ENCODE measurements at places on chromosomes 7 and 10.

GRCh38 chr10:28403090-28403489 is 100.2 kb upstream of the MPP7 start:
- DNase-seq: no peak

- no peak for DNase-seq
Observed at GRCh38 chr7:81007051-81007450, 88.2 kb upstream of the SEMA3C start.

DNA sequence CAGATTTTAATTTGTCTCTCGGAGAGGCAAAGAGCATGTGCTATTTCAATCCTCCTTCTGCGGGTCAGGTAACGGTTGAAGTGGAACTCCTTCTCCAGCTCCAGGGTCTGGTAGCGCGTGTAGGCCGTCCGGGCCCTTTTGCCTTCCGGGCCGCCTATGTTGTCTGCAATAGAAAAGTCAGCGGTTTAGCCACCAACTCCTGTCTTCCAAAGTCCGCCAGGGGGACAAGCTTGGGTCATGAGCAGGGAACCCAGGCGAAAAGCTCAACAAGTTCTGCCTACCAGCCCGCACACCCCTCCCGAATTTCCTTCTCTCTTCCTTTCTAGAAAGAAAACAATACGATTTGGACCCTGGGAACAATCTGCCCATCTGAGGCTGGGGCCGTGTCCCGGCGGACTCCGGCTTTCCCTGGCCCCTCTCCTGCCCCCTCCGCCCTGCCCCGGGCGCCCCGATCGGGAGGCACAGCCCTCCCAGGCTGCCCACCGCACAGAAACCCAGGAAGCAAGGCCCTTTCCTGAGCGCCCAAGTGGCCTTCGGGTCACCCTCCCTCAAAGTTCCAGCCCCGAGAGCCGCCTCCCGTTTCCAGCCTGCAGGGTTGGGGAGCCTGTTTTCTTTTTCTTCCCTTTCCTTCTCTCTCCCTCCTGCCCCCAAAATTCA is 1.4 kb downstream of the HOXA5 start:
- no peak for DNase-seq

DNA sequence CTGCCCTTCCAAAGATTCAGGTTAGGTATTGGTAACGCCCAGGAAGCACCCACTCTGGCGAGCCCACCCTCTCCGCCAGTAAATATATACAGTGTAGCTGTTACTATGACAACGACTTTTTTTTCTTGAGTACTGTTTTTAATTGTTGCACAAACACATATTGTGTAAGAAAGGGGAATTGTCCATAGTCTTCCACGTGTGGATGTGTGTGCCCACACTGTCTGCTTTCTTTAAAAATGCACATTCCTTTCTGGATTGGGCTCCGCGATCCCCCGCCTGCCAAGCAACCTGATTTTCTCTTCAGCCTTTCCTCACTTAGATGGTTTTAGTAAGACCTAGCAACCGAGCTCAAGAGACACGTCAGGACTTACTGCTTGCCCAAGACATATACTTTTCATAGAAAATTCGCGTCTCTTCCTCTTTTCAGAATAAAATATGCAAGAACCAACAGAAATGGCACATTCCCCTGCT is 247.8 kb downstream of the EBF3 start:
- no peak for DNase-seq

GRCh38 chr10:20768843-20769242 is 128.3 kb downstream of the NEBL start:
- DNase-seq: no peak

GRCh38 chr7:1095621-1096155 is 7.8 kb downstream of the GPER1 start:
- DNase-seq: no peak

GRCh38 chr7:123500878-123501489 is 33.4 kb downstream of the IQUB start:
- DNase-seq: no peak
